ENCODE measurements at places on chromosomes 2 and 18. TPM values are rescaled to one million over a fixed set of nuclear protein-coding genes. Genes with fewer than 3 reads are reported as not detected.

The TMEM237 gene
- total RNA-seq, result 39.9 TPM

The TGFA gene
- 2.3 TPM for total RNA-seq

The CCDC150 gene
- total RNA-seq, result 0.61 TPM

The NEB gene
- total RNA-seq, result 3.8 TPM

The FAM237A gene
- not detected for total RNA-seq

The BCL2 gene
- total RNA-seq, result 6.9 TPM

The ALPI gene
- not detected for total RNA-seq

- H3K36me3 ChIP-seq, result no peaks in the 10 kb centered on the region
- H3K4me3 ChIP-seq, result no peak overlapping the region
- peak; percentile 18 for DNase-seq
- no peaks in the 10 kb centered on the region for H3K27me3 ChIP-seq
Measured at GRCh38 chr2:109135359-109136197, 6.6 kb downstream of the SH3RF3 start.

DNA sequence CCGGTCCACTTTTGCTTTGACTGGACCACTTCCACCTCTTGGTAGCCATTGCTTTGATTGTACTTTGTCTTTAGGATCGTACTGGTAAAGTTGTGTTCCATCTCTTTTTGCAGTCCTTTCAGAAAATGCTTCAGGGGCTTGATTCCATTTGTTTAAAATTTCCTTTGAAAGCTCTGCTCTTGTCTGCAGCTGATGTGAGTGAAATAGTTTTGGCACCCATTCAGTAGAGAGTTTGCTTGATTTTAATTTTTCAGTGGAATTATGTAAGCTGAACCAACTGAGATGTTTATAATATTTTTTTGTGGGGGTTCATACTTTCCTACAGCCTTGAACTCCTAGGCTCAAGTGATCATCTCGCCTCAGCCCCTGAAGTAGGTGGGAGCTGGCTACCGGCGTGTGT is 7.6 kb upstream of the MIB1 start:
- no peaks in the 10 kb centered on the region for H3K36me3 ChIP-seq
- no peak overlapping the region for H3K27ac ChIP-seq
- DNase-seq, result no peak
- H3K27me3 ChIP-seq, result no peaks in the 10 kb centered on the region

- no peaks in the 10 kb centered on the region for H3K36me3 ChIP-seq
- no peak for DNase-seq
- H3K27me3 ChIP-seq, result no peaks in the 10 kb centered on the region
- no peak overlapping the region for H3K27ac ChIP-seq
- no peak overlapping the region for H3K4me3 ChIP-seq
Measured at GRCh38 chr2:11408959-11409571, 56.9 kb downstream of the E2F6 start.

- H3K27ac ChIP-seq, result no peak overlapping the region
- no peak overlapping the region for H3K4me3 ChIP-seq
- DNase-seq, result no peak
- no peaks in the 10 kb centered on the region for H3K4me1 ChIP-seq
Measured at GRCh38 chr2:77922567-77922966, 400.4 kb upstream of the LRRTM4 start.

GRCh38 chr2:25539136-25539535 is 134.2 kb downstream of the DTNB start:
- no peaks in the 10 kb centered on the region for H3K4me1 ChIP-seq
- H3K27me3 ChIP-seq, result no peaks in the 10 kb centered on the region
- H3K36me3 ChIP-seq, result no peaks in the 10 kb centered on the region
- no peak for DNase-seq

DNA sequence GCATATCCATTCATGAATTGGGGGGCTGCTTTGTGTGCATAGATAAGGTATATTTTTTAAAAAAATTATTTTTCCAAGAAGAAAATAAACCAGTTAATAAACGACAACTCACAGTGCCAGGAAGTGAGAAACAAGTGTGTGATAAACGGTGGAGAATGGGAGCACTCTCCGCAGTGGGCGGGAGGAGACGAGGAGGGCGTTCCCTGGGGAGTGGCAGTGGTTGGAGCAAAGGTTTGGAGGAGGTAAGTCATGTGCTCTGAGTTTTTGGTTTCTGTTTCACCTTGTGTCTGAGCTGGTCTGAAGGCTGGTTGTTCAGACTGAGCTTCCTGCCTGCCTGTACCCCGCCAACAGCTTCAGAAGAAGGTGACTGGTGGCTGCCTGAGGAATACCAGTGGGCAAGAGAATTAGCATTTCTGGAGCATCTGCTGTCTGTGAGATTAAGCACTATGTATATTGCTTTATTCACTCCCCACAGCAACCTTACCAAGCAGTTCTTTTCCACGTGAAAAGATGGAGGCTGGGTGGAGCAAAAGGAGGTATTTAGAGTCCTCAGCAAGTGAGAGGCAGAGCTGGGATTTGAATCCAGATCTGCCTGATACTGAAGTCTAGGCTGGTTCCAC is 27.0 kb upstream of the CASP8 start:
- H3K4me1 ChIP-seq, result peaks cover 36% of the 10 kb centered on the region
- no peak overlapping the region for H3K4me3 ChIP-seq
- H3K36me3 ChIP-seq, result no peaks in the 10 kb centered on the region
- DNase-seq, result peak; percentile 53
- no peaks in the 10 kb centered on the region for H3K27me3 ChIP-seq

DNA sequence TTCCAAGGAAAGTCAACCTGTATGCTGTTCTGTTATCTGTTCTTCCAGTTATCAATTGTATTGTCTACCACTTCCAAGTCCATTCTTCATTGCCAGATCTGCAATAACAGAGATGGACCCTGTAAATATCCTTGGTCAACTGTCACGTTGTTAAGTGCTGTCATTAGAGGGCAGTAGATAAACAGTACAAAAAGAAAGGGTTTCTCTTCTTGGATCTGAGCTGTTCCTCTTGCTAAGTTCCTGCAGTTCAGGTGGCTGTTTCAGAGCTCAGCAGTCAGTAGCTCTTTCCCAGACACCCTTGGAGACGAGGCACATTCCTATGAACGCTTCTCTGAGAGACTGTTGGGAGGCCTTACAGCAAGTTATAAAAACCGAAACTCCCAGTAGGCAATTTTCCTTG is 957.1 kb upstream of the CHAC2 start:
- no peaks in the 10 kb centered on the region for H3K36me3 ChIP-seq
- no peaks in the 10 kb centered on the region for H3K4me1 ChIP-seq

- no peaks in the 10 kb centered on the region for H3K27me3 ChIP-seq
- no peak for DNase-seq
- no peak overlapping the region for H3K27ac ChIP-seq
Measured at GRCh38 chr2:50863856-50864255, 168.1 kb downstream of the NRXN1 start.

DNA sequence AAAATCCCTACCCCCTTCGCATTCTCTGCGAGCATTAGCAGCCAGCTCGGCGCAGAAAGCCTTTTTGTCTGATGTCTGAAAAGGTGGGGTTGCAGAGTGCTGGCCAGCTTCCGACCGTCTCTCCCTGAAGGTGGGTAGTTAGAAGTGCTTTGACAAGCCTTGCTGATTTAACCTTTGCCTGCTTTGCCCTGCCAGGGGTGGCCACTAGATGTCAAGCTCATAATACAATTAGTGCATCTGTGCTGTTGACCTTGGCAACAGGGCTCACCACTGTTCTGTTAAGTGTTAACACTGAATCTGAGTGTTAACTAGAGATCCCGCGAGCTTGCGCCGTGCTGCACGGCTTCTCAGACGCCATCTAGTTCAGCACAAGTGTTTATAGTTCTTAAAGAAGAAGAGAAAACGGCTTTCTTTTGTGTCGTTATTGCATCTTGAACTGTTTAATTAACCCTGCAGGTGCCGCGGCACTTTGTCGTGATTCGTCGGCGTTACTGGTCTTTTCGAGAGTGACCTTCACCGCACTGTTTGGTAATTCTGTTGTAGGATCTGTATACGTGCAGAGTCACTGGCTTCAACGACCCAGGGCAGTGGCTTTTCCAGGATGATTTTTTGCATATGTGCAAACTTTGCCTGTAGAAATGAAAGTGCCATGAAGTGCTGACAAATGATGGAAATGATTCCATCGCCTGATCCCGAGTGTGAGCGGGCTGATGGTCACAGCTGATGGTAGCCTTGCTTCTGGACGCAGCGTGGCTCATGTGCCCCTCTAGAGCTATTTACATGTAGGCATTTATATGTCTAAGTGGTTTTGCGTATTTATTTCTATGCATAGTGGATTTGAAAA is 5.5 kb downstream of the SALL3 start:
- peaks cover 9% of the 10 kb centered on the region for H3K4me1 ChIP-seq
- no peak overlapping the region for H3K27ac ChIP-seq
- H3K36me3 ChIP-seq, result no peaks in the 10 kb centered on the region
- H3K27me3 ChIP-seq, result peaks cover 83% of the 10 kb centered on the region
- H3K4me3 ChIP-seq, result no peak overlapping the region

GRCh38 chr2:230254152-230254881 is 28.8 kb downstream of the SP140 start:
- no peak overlapping the region for H3K27ac ChIP-seq
- no peaks in the 10 kb centered on the region for H3K4me1 ChIP-seq
- H3K27me3 ChIP-seq, result no peaks in the 10 kb centered on the region
- H3K36me3 ChIP-seq, result no peaks in the 10 kb centered on the region
- DNase-seq, result no peak

GRCh38 chr2:228768818-228769217 is 502.3 kb downstream of the PID1 start:
- H3K4me1 ChIP-seq, result peaks cover 17% of the 10 kb centered on the region
- H3K27ac ChIP-seq, result peak overlapping the region; percentile 7
- DNase-seq, result no peak
- no peak overlapping the region for H3K4me3 ChIP-seq

DNA sequence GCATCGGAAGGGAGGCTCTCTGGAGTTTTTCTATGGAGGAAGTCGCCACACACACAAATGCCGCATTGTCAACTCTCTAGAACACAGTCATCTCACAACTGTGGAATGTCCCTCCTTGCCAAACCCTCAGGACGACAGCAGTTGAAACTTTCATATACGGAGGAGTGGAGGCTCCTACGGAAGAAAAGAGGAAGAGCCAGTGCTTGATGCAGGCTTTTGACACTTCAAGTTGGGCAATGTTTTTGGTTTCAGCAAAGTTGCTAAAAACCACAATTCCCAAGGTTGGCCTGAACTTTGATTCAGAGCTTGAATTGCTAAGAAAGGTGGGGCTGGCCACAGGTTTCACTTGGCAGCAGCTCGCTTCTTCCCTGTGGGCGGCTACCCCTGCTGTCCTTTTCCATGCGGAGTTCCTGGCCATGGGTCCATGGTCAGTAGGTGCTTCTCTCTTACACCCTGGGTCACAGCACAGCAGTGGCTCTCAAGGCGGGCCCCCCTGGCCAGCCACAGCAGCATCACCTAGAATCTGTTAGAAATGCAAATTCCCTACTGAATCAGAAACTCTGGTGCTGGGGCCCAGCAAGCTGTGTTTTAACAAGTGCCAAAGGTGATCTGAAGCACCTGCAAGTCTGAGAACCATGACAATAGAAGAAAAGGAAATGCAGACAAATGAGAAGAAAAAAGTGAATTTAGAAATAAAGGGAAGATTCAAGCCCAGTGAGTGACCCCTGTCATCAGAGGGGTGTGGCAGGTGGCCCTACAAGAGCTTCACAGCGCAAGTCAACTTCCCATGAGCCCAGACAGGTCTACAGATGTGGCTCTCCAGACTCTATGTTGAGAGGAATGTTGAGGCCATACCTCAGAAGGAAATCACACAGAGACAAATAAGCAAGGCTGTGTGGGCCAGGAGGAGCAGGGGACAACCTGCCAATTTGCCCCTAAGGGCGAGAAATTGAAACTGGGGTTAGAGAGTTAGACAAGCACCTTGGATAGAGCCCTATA is 856.4 kb downstream of the RNF144A start:
- H3K36me3 ChIP-seq, result no peaks in the 10 kb centered on the region
- DNase-seq, result no peak
- no peaks in the 10 kb centered on the region for H3K4me1 ChIP-seq

- no peak overlapping the region for H3K4me3 ChIP-seq
- DNase-seq, result no peak
- no peaks in the 10 kb centered on the region for H3K36me3 ChIP-seq
- no peaks in the 10 kb centered on the region for H3K27me3 ChIP-seq
- no peak overlapping the region for H3K27ac ChIP-seq
Measured at GRCh38 chr2:236969767-236970655, 115.7 kb upstream of the COPS8 start.

DNA sequence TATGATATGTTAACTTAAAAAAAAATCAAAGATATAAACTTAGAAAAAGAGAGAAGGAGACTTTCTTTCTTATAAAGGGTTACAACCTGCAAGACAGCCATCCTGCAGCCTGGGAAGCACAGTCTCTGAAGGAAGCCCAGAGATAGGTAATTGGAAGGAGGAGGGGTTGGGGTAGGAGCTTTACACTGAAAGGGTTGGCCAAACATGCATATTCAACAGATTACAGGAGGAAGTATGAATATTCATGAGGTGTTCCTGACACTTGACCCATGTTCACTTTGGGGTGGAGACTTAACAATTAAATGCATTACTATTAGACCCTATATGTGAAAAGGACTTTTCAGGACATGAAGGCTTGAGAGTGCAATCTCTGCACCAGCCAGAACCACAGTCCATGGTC is 71.7 kb upstream of the CDH2 start:
- H3K27me3 ChIP-seq, result no peaks in the 10 kb centered on the region
- no peak for DNase-seq
- H3K27ac ChIP-seq, result no peak overlapping the region
- no peaks in the 10 kb centered on the region for H3K36me3 ChIP-seq

DNA sequence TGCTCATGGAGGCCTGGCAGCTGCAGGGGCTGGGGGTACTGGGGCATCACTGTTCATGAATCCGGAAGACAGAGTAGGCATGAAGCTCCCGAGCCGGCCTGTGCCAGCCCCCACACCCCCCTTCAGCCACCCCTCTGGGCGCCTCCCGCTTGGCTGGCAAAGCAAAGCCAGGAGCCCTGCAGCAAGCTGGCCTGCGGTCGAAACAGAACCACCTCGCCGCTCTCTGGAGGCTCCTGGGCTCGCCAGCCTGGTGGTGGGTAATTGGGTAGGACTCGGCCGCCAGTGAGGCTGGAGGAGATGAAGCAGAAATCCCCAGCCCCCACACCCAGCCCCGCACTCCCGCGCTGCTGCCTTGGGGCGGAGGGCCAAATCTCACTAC is 70.9 kb upstream of the GPC1 start:
- no peak for DNase-seq
- no peaks in the 10 kb centered on the region for H3K36me3 ChIP-seq
- no peak overlapping the region for H3K27ac ChIP-seq
- no peaks in the 10 kb centered on the region for H3K27me3 ChIP-seq
- peaks cover 13% of the 10 kb centered on the region for H3K4me1 ChIP-seq

- no peaks in the 10 kb centered on the region for H3K36me3 ChIP-seq
- H3K4me1 ChIP-seq, result no peaks in the 10 kb centered on the region
- H3K27ac ChIP-seq, result no peak overlapping the region
- H3K4me3 ChIP-seq, result no peak overlapping the region
Measured at GRCh38 chr18:79809482-79810192, 11.9 kb downstream of the KCNG2 start.

- no peak for DNase-seq
- H3K36me3 ChIP-seq, result peaks cover 3% of the 10 kb centered on the region
- peaks cover 29% of the 10 kb centered on the region for H3K4me1 ChIP-seq
- no peaks in the 10 kb centered on the region for H3K27me3 ChIP-seq
Measured at GRCh38 chr2:86068136-86068588, 37.5 kb downstream of the POLR1A start.

Data from adrenal gland (tissue), 19 donors.